ENCODE measurements at places on chromosomes 3 and 15. TPM values are rescaled to one million over a fixed set of nuclear protein-coding genes. Genes with fewer than 3 reads are reported as not detected.

Gene STARD5
- total RNA-seq = 8.2 TPM

Gene PLSCR5
- not detected for total RNA-seq

Gene TMEM87A
- total RNA-seq = 68.7 TPM

Gene PP2D1
- total RNA-seq = not detected

Gene NMNAT3
- 19.6 TPM for total RNA-seq

Gene IL5RA
- 0.88 TPM for total RNA-seq

Gene MUSTN1
- 11.9 TPM for total RNA-seq

Gene CCDC80
- total RNA-seq = 44.0 TPM

Gene CRABP1
- total RNA-seq = 13.6 TPM

Gene SPTSSB
- total RNA-seq = 7.4 TPM

Gene MCF2L2
- 0.53 TPM for total RNA-seq

Gene HTR3E
- not detected for total RNA-seq

Gene EFL1
- 17.5 TPM for total RNA-seq

Gene GOLGA6B
- total RNA-seq = 0.23 TPM

Gene MAGI1
- 54.2 TPM for total RNA-seq

Gene EXD1
- not detected for total RNA-seq

Gene SPATA12
- not detected for total RNA-seq

Gene C3orf85
- 3.6 TPM for total RNA-seq

Gene SUCNR1
- 7.9 TPM for total RNA-seq

Gene OR5K4
- total RNA-seq = not detected

Gene ALG1L2
- total RNA-seq = 1.8 TPM

Gene TTC14
- 119 TPM for total RNA-seq

Gene TRAT1
- 0.12 TPM for total RNA-seq

Gene CSTA
- 2.0 TPM for total RNA-seq

Gene TRH
- 0.35 TPM for total RNA-seq

Gene ZCWPW2
- 1.1 TPM for total RNA-seq

Gene AP2M1
- 235 TPM for total RNA-seq

Gene TMEM207
- total RNA-seq = 12.2 TPM

Gene STXBP5L
- 0.12 TPM for total RNA-seq

Gene FANCD2OS
- not detected for total RNA-seq

Gene IP6K2
- total RNA-seq = 111 TPM

Gene SLC26A6
- total RNA-seq = 25.6 TPM

Gene CPOX
- 21.0 TPM for total RNA-seq
